ENCODE measurements at places on chromosomes 6 and 20. TPM values are rescaled to one million over a fixed set of nuclear protein-coding genes. Genes with fewer than 3 reads are reported as not detected.

- peak; percentile 30 for DNase-seq
Measured at GRCh38 chr20:52056203-52057062, 135.1 kb downstream of the ZFP64 start.

GRCh38 chr6:143332153-143332845 is 118.2 kb downstream of the ADAT2 start:
- DNase-seq, result no peak

DNA sequence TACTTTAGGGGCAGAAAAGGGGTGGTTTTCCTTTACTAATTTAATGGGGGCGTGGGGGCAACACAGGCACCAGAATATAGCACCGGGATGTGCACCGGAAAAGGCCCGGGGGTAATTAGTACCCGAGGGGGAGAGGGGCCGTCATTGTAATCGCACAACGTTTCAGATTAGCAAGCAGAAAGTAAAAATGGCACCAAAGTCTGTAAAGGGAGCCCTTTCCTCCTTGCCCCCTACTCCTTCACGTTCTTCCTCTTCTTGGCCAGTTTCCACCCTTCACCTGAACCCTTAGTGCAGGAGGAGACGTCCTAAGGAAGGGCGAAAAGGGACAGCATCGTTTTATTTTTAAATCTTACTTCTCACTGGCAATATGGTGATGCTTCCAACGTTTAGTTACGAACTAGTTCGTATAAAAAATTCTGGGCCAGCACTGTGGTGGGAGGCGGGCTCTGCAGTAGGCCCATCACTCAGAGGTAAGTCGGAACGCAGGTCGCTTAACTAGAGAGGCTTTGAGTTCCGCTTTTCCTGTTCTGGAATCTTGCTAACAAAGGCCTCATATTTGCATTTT is 742 bp upstream of the CEP85L start:
- DNase-seq, result no peak

GRCh38 chr6:128235556-128235955 is 284.8 kb downstream of the PTPRK start:
- no peak for DNase-seq

- peak; percentile 11 for DNase-seq
Measured at GRCh38 chr6:55445648-55446204, 118.5 kb downstream of the GFRAL start.

GRCh38 chr6:166553563-166554271 is 32.8 kb downstream of the RAMACL start:
- peak; percentile 60 for DNase-seq

The C2 gene
- 1.5 TPM for total RNA-seq

- DNase-seq, result peak; percentile 17
Measured at GRCh38 chr20:55333798-55334197, 671.5 kb downstream of the CBLN4 start.

DNA sequence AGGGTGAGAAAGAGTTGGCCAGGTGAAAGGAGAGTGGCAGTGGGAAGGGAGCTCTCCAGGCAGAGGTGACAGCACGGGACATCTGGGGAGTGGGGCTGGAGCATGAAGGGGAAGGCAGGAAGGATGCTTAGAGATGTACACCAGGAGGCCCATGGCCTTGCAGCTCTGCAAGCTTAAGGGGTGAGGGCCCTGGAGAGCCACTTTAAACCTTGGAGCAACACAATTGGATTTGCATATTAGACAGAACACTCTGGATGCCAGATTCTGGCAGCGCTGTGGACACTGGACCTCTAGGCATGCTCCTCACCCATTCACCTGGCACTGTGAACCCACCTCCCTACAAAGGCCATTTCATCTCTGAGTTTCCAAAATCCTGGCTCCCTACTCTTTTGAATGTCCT is 3.7 kb upstream of the CD40 start:
- no peak for DNase-seq
